NCI-H2171 (cell line): ENCODE measurements at places on chromosomes 1 and 21.
A peak's percentile ranks its signal among the peaks of the same experiment; 100 is the strongest.

DNA sequence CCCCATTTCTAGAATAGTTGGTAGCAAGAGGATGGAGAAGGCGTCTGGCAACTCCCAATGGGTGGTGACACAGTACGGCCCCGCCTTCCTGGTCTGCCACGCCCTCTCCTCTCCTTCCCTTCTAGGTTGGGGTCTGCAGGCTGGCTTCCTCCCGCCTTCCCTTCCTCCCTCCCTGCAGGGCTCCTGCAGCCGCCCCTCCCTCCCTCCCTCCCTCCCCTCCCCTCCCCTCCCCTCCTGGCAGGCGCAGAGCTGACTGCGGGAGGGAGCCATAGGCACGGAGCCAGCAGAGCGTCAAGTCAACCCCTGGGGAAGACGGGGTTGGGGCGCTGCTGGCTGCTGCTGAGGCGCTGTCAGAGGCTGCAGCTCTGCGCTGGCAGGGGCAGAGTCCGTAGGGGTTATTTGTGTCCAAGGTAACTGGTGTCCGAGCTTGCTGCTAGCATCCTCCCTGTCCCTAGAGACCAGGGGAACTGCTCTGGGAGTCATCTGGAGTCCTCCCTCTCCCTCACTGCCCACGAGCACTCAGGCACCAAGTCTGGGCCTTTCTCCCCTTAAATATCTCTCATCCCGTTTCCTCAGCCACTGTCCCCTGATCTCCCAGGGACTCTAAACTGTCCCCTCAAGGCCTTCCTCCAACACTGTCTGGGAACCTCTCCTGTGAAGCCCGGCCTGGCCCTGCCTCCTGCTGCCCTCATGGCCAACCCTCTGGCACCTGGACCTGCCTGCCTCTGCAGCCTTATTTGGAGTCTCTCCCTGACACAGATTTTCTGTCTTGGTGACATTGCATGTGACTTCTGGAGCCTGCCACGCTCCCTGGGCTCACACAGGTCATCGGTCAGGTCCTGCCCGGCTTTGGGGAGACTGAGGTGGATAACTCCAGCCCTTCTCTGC is 57.4 kb upstream of the ACOT11 start:
- peak; percentile 90 for DNase-seq

- DNase-seq, result no peak
Observed at GRCh38 chr1:184888505-184888904, 85.8 kb downstream of the NIBAN1 start.

DNA sequence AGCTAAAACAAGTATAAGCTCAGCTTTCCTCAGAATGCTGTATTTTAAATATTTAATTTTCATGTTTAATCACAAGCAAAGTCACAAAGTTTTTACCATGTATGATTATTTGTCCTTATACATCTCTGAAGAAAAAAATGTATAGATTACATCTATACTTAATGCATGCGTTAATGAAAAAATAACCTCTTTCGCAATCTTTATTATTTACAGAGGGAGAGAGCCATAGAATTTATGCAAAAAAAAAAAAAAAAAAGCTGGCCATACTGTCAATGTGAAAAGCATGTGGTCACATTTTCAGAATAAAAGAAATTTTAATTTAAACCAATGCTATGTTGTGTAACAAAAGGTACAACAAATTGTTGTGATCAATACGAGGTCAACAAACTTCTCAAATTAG is 148.2 kb downstream of the AKT3 start:
- no peak for DNase-seq

DNA sequence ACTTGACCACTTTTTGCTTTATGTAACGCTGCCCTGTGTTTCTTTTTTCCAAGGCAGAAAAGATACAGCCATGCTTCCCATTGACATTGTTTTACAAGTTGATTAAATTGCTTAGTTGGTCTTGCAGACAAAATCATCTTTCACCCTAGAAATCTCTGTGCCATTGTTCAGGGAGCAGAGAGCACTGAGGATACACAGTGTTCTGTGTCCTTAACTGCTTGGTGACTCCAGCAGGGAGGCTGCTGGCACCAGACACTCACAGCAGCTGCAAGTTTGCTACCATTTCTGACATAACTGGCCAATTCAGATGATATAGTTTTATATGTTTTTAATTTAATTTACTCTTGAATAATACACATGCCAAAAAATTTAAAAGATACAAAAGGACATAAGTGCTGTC is 118.7 kb downstream of the RGS2 start:
- DNase-seq, result no peak

GRCh38 chr1:114088392-114089299 is 65.0 kb downstream of the SYT6 start:
- DNase-seq, result no peak

GRCh38 chr1:216186816-216187215 is 236.4 kb downstream of the USH2A start:
- no peak for DNase-seq
